Right ventricle myocardium superior (tissue), 1 donor: ENCODE measurements at places on chromosomes 7 and 10.
A peak's percentile ranks its signal among the peaks of the same experiment; 100 is the strongest.

DNA sequence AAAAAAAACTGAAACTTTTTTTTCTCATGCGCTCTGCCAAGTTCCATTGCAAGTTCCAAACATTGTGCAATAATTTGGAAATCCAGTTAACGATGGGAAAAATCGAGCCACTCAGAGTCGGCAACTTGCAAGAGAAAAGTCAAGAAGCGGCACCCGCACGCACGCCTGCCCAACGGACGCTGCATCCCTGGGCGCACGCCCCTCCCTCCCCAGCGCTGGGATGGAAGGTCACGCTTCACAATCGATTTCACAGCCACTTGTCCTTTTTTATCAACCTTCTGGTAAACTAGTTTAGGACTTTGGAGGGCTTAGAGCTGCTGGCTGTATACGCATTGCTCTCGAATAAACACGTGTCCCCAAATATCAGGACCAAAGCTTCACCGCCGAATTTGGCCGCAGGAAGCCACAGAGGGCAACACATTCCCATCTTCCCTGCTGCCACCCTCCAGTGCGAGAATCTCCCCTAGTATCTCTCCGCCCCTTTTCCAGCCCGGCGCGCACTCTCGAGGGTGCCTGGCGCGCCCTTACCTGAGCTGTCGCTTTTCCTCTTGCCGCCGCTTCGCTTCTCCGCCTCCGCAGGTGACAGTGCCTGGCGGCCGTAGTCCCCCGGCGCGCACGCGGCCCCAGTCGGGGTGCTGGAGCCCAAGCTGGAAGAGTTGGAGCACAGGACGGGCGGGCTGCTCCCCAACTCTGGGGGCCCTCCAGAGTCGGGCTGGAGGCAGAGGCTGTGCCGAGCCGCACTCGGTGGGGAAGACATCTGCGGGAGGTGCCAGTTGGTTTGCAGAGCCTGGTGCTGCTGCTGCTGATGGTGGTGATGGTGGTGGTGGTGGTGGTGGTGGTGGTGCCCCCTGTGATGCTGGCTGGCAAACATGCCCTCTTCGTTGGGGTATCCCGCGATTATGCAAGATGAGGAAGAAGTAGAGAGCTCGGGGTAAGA, 857 bp downstream of the MEOX2 start:
- peak; percentile 79 for DNase-seq

GRCh38 chr10:102604439-102604841, 39.8 kb upstream of the TRIM8 start:
- DNase-seq: no peak

- no peak for DNase-seq
Observed at GRCh38 chr10:110269374-110270318, 35.1 kb downstream of the SMNDC1 start.

GRCh38 chr10:70296406-70296899, 12.6 kb upstream of the NPFFR1 start:
- peak; percentile 92 for DNase-seq

DNA sequence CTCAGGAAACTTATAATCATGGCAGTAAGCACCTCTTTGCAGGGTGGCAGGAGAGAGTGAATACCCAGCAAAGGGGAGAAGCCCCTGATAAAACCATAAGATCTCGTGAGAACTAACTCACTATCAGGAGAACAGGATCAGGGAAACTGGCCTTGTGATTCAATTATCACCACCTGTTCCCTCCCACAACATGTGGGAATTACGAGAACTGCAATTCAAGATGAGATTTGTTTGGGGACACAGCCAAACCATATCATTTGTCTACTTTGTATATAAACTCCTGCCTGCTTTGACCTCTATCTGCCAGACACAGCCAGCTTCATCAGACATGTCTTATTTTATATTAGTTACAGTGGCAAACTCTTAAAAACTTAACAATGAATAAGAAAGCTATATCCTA, 50.4 kb downstream of the ARMC3 start:
- no peak for DNase-seq

DNA sequence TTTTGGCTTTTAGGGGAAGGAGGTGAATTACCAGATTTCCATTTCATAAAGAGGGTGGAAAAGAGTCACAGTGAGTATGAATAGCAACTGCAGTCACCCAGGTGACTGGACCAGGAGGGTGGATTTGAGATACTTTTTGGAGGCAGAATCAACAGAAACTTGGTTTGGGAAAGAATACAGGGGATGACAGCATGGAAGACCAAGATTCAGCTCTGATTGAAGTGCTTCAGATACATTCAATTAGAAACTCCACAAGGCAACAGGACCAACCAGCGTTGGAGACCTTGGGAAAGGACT, 83.0 kb downstream of the SGMS1 start:
- no peak for DNase-seq

DNA sequence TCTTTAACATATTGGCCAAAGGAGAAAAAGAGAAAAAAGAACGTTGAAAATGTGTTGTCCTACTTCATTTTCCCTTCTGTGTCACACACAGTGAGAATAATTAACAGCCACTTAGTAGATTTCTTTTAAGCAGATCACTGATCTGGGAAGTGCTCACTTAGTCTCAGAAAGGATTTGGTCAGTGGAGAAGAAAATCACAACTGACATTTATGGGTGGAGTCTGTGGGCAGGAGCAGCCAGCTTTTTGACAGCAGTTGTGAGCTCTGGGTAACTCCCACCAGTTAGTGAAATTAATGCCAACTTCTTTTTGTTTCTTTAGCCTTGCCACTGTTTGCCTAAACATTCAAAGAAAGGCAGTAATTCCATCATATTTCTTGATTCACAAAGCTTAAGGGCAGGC, 49.7 kb downstream of the CDK14 start:
- DNase-seq: no peak

- no peak for DNase-seq
Observed at GRCh38 chr7:143514995-143515735, 37.5 kb downstream of the TAS2R41 start.

- peak; percentile 82 for DNase-seq
Observed at GRCh38 chr7:87218796-87219544, 562 bp downstream of the TMEM243 start.

GRCh38 chr7:5767066-5767465, 14.4 kb downstream of the RNF216 start:
- no peak for DNase-seq

GRCh38 chr10:131775833-131776232, 125.0 kb upstream of the PPP2R2D start:
- no peak for DNase-seq

DNA sequence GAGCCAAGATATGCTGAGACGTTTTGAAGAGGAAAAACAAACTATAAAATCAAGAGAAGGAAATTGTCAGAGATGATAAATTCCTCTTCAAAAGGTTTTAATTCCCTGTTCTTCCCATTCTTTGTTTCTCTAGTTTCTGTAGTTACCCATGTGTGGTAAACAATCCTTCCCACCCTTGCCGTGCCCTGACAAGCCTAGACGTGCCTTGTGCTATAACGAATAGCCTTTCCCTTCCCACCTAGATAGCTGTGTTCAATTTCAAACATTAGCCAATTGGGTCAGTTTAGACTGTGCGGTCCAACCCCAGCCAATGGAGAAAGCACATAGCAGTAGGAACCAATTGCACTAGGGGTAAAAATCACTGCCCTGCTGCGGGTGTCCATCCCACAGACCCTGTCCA, 138.1 kb downstream of the RALA start:
- DNase-seq: no peak
